ENCODE measurements at places on chromosomes 3 and 15. TPM values are rescaled to one million over a fixed set of nuclear protein-coding genes. Genes with fewer than 3 reads are reported as not detected.
A peak's percentile ranks its signal among the peaks of the same experiment; 100 is the strongest.

- no peak for DNase-seq
These were observed 31.1 kb downstream of the ACKR4 start for GRCh38 chr3:132628157-132628556.

DNA sequence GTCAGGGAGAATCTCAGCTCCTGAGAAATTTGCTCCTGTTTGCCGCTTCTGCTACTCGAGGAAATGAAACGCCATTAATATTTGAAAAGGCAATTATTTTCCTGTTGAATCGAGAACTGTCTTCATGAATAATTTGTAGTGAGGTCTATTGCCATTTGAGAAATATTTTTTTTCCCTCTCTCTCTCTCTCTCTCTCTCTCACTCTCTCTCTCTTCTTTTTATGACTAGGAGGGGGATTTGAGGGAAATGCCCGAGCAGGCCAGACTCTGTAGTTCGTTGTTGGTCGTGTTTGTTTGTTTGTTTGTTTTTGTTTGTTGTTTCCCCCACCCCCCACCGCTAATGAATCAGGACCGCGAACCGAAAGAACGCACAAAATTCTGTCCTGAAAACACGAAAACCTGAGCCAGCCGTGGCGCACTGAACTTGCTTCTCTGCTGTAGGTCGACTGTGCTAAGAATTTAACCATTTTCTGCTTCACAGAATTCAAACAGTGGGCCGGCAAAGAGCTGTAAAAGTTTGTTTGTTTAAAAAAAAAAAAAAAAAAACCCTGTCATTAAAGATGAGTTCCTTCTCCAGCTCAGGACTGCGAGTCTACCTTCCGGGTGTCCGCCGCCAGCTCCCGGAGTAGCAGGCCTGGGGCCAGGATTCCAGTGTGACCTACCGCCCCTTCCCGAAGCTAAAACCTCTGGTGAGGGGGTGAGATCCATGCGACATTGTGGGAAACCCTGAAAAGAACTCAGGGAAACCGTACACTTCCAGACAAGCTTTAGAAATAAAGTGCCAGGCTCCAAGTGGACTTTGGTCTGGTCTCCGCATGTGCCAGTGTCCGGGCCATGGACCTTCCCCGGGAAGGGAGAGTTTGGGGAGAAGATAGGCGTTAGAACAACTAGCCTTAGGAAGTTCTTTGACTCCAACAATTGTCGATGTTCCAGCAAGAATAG lies 12.1 kb downstream of the ZIC4 start:
- DNase-seq, result no peak

DNA sequence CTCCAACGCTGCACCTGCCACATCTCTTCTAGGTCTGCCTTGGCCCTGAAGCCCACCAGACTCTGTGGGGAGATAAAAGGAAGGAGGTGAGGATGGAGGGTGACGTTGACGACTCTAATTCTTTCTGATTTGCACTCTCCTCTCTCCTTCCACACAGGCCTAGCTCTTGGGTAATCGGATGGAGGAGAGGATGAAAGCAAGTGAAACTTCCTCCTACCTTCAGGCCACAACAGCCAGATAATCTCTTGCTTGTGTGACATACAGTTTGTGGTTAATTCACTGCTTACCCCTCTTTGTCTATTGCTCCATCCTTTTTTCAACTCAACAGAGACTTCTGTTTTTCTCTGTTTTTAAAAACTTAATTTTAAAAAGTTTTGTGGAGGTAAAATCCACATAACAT lies 208.1 kb downstream of the SV2B start:
- no peak for DNase-seq

DNA sequence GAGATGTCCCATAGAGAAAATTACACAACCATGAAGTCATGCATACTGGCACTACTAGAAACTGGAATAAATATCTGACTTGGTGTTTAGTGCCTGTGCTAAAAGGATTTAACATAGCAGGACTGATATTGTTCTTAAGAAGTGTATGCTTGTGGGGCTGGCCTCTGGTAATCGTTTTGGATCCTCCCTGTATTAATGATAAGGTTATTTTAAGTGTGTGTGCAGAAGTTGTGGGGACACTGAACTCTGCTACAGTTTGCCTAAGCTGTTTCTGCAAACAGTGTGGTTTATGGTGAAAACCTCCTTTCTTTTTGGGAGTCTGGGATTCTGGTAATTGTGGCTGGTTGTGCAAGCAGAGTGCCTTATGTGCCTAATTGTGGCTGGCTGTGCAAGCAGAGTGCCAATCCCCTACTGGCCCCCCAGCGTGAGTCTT lies 120.8 kb downstream of the CLASP2 start:
- DNase-seq, result no peak

DNA sequence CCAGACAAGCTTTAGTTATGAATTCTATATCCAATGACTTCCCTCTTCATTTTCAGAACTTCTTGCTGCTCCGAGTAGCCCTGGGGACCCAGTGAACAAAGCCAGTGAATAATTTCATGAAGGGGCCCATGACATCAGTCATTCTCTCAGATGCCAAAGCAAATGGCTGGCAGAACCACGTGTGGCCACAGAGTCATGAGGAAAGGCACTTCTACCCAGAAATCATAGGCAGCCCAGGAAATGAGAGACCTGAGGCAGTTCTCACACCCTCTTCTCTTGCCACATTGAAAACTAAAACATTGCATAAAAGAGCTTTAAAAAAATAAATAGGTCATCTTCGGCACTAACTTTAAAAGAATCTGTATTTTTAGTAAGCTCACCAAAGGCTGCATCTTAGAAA lies 4.3 kb upstream of the UACA start:
- peak; percentile 29 for DNase-seq

- no peak for DNase-seq
These were observed 30.6 kb downstream of the MRAS start for GRCh38 chr3:138378990-138379389.

DNA sequence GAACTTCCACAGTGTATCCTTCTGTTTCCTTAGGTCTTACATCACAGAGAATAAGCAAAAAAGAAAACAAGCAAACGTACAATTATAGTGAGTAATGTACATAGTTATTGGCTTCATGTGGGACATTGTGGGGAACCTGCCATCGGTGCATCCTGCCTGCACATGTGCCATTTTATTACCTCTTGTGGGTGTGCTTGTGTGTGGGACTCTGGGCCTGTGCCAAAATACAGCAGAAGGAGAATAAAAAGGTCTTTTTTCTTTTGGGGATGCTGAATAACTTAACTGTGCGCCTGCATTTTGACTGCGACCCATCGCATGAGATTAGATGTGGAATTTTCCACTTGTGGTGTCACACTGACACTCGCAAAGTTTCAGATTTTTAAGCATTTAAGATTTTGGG lies 169.6 kb upstream of the DCBLD2 start:
- DNase-seq, result no peak

DNA sequence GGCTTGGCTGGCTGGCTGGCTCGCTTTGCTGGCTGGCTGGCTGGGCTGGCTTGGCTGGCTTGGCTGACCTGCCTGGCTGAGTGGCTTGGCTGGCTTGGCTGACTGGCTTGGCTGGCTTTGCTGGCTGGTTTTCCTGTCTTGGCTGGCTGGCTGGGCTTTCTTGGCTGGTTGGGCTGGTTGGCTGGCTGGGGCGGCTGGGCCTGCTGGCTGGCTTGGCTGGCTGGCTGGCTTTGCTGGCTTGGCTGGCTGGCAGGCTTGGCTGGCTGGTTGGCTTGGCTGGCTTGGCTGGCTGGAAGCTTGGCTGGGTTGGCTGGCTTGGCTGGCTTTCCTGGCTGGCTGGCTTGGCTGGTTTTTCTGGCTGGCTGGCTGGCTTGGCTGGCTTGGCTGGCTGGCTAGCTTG lies 435.6 kb downstream of the GOLGA6L6 start:
- peak; percentile 9 for DNase-seq

GRCh38 chr15:70334286-70334685 lies 236.6 kb upstream of the TLE3 start:
- DNase-seq, result no peak

DNA sequence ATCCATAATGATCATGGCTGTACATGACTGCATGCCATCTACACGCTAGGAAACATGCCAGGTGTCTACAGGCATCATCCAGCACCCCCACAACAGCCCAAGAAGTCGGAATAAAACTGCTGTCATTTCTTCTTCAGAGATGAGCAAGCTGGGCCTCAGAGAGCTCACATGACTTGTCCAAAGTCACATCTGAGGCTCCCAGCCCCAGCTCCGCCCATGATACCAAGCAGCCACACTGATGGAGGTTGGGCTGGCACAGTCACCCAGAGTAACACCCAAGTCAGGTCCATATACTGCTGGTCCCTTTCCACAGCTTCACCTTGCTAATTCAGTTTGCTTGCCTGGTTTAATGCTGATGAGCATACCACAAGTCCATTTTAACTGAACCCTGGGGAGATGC lies 116.6 kb downstream of the SEC22A start:
- DNase-seq, result no peak

DNA sequence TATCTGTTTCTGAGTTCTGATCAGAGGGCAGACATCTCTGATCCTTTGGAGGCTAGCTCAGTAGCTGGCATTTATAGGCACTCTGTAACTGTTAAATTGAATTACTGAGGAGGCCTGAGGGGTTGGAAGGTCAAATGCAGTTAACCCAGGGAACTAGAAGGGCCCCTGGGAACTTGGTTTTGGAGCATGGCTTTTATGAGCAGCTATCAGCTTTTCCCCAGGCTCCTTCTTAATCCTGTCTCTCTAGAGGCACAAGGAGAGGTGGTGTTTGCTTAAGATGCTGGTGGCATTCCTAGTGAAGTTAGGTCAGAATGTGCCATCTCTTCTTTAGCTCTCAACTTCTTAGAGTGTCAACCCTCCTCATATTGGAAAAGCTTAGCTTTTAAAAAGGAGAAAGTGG lies 128.9 kb downstream of the LPP start:
- no peak for DNase-seq

- peak; percentile 32 for DNase-seq
These were observed 113.5 kb upstream of the ALCAM start for GRCh38 chr3:105253225-105253624.

DNA sequence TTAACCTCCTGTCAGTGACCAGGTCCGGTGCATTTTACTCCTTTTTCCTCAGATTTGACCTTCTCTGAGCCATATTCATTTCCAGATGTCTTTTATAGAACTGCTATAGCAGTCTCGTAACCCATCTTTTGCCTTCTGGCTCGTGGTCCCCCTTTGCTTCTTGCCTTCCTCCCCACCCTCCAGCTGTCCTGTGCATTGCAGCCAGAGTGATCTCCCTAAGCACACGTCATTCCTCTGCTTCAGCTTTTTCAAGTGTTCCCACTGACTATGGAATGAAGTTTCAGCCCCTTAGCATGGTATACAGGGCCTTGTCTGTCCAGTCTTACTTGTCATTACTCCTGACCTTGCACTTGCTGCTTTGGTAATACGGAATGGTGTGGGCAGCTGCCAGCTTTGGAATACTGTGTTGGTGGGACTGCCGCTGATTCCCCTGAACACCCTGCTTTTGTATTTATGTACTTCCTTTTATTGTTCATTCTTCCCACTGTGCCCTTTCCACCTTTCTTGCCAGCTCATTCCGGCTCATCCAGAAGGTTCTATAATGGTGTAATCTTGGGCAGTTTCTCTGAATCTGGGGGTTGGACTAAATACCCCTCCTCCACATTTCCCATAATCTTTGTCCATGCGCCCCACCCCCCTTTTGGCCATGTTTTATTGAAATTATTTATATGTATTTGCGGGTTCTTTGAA lies 38.9 kb downstream of the SLC25A26 start:
- DNase-seq, result no peak

- peak; percentile 67 for DNase-seq
These were observed 56.8 kb upstream of the INSYN1 start for GRCh38 chr15:73809728-73810501.

DNA sequence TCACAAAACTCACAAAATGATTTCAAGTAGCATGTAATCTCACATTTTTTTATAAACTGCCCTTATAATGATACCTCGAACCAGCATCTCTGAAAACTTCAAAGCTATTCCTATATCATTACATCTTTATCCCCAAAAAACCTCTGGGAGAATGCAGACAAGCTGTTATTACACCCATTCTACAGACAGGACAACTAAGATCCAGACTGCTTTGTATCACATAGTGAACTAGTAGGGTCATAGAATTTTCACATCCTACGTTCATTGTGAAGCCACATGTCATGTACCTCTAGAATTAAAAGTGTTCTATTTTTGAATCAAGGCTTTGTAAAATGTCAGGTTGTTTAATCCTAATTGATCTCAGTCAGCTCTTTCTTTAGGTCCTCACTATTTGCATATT lies 98.7 kb upstream of the RAP2B start:
- no peak for DNase-seq

DNA sequence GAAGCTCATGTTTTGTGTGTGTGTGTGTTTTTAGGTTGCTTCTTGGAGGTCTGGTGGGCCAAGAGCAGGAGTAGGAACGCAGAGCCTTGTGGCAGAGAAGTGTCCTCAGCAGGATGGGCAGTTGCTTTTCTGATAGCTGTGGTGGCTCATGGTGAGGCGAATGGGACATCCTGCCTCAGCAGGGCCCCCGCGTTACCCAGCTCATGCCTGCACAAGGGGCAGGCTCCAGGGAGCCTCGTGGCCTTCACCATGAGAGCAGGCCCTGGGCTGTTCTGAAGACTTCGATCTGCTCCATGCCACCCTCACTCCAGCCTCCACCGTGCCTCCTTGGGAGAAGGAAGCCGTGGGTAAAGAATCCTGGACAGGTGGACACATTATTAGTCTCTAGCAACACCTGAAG lies 33.4 kb upstream of the CTXND1 start:
- no peak for DNase-seq

GRCh38 chr15:85302271-85302670 lies 78.1 kb upstream of the AKAP13 start:
- no peak for DNase-seq

- DNase-seq, result peak; percentile 76
These were observed 12.4 kb upstream of the RAB11A start for GRCh38 chr15:65856821-65857455.

- DNase-seq, result no peak
These were observed 189.8 kb downstream of the NTRK3 start for GRCh38 chr15:88066636-88067330.

GRCh38 chr15:98126326-98127085 lies 166.0 kb downstream of the ARRDC4 start:
- no peak for DNase-seq

GRCh38 chr3:89049119-89049518 lies 58.3 kb upstream of the EPHA3 start:
- DNase-seq, result no peak

DNA sequence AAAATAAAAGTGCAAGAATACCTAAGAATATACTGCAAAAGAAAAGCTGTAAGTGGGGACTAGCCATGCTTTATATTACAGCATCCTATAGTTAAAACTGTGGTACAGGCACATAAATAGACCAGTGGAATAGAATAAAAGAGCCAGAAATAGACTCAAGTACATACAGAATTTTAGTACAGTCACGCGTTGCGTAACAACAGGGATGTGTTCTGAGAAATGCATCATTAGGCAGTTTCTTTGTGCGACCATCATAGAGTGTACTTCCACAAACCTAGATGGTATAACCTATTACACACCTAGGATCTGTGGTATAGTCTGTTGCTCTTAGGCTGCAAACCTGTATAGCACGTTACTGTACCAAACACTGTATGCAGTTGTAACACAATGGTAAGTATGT lies 61.8 kb downstream of the PCCB start:
- DNase-seq, result no peak

SERINC4 gene
- not detected for total RNA-seq

UQCC5 gene
- 4.8 TPM for total RNA-seq

DNAH12 gene
- 0.98 TPM for total RNA-seq

FBXO40 gene
- not detected for total RNA-seq

DUOXA1 gene
- total RNA-seq, result 146 TPM

THBS1 gene
- total RNA-seq, result 23.5 TPM

AP3B2 gene
- total RNA-seq, result 2.1 TPM

Data from thyroid gland (tissue), 4 donors.